HCT116 (cell line): ENCODE measurements at places on chromosomes 1 and 21.
A peak's percentile ranks its signal among the peaks of the same experiment; 100 is the strongest.

GRCh38 chr1:41436281-41437010 is 48.0 kb downstream of the EDN2 start:
- no peak for DNase-seq

DNA sequence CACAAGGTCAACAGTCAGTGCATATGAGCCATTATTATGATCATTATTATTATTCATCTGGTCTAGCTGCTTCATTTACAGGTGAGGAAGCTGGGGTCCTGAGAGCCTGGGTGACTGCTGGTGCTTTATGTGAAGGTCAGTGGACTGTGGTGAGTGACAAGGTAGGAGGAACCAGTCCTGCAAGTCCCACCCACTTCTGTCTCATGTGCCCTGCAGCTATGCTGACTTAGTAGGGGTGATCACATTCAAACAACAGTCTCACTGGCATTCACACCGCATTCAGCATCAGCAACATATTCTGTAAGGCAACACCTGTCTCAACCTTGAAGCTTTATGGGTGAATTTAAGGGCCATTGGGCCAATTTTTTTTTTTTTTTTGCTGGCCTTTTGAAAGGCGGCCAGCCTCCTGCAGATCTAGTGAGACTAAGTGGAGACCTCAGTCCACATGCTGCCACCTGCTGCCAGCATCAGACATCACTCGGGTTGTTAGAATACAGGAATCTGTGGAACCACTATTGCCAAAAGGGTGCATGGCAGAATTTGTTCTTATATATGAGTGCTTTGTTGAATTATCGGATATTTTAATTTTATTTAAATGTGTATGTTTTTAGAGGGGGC is 59.9 kb upstream of the CACNA1E start:
- DNase-seq = peak; percentile 36

DNA sequence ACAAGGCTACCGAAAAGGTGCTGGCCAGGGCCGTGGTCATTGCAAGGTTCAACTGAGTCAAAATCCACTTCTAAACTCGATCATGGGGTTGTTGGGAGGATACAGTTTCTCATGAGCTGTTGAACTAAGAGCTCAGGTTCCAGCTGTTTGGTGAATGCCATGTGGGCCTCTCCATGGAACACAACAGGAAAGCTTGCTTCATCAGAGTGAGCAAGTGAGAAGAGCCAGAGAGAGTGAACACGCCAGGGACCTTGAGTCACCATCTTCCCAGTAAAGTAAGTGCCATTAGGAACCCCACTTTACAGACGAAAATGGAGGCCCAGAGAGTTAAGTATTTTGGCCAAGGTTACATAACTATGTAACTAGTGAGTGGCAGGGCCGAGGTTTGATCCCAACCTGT is 475.1 kb upstream of the VAMP3 start:
- no peak for DNase-seq

DNA sequence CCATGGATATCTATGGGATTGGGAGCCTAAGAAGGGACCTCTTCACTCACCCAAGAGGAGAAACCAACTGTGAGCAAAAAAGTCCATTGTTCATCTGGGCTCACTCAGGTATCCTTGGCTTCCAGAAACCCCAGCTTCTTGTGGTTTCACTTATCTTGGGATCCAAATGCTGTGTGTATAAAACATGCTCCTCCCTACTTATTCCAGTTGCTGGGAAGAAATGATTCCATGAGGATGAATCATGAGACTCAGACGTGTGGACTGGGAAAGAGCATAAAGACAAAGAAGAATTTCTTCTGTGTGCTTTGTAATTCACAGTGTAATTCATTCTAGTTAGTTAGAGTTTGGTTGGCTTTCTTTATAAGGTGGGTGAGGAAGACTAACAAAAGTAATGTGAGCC is 283.7 kb downstream of the ZNF648 start:
- DNase-seq = no peak

GRCh38 chr1:219790834-219791615 is 137.3 kb downstream of the SLC30A10 start:
- DNase-seq = no peak

- no peak for DNase-seq
Observed at GRCh38 chr1:156866249-156866909, 5.7 kb downstream of the NTRK1 start.

- no peak for DNase-seq
Observed at GRCh38 chr1:87410776-87411480, 82.2 kb downstream of the LMO4 start.
